Memory B cell (primary cell): ENCODE measurements at places on chromosomes 7 and 10.

GRCh38 chr10:44935201-44935965 is 24.2 kb upstream of the RASSF4 start:
- no peak for DNase-seq

- DNase-seq = no peak
These were observed 18.5 kb downstream of the PIK3CG start for GRCh38 chr7:106883456-106884026.

- no peak for DNase-seq
These were observed 142.0 kb upstream of the PRKCQ start for GRCh38 chr10:6721964-6722615.

GRCh38 chr7:135321556-135321955 is 87.9 kb downstream of the STRA8 start:
- DNase-seq = no peak

DNA sequence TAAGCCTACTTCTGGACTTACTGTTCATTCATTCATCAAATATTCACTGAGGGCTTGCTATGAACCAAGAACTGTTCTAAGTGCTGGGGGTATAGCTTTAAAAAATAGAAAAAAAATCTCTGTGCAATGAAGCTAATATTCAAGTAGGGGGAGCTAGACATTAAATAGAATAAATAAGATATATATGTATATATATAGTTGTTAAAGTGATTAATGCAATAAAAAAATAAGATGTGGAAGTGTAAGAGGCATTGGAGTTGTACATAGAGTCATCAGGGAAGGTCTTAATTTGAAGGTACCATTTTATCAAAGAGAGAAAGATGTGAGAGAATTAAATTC is 181.2 kb upstream of the AGR3 start:
- no peak for DNase-seq

DNA sequence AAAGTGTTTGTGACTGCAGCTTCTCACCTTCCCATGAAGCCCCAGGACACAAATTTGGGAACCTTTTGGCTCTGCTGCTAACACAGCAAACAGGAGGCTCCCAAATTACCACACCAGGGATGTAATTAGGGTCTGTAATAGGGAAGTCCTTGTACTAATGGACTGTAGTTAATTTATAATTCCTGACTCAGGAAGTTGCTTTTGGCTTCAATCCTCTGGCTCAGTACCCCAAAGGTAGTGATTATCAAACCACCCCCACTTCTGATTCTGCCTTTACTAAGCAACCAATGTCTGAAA is 3.8 kb upstream of the MALSU1 start:
- no peak for DNase-seq

GRCh38 chr10:21399392-21400035 is 126.0 kb downstream of the SKIDA1 start:
- no peak for DNase-seq

- DNase-seq = no peak
These were observed 110.1 kb downstream of the NRP1 start for GRCh38 chr10:33224251-33224965.

GRCh38 chr7:1317646-1318045 is 85.0 kb downstream of the UNCX start:
- DNase-seq = no peak

GRCh38 chr7:108839076-108839475 is 269.4 kb downstream of the DNAJB9 start:
- DNase-seq = no peak

DNA sequence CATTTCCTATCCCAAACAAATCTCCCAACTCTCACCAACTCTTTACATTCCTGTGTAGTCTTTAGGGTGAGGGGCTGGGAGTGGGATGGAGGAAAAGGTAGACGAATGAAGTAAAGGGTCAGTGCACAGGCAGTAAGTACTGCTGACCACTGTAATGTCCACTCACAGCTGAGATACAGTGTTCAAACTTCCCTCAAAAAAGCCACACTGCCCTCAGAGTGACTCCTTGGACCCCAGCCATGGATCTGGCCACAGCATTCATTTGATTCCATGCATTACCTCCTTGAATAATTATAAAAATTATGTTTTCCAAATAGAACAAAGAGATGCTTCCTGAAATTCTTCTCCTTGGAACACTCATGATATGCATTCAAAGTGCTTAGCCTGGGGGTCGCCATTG is 19.8 kb upstream of the HIPK2 start:
- DNase-seq = no peak

GRCh38 chr7:135708041-135708440 is 19.9 kb downstream of the SLC13A4 start:
- DNase-seq = no peak

DNA sequence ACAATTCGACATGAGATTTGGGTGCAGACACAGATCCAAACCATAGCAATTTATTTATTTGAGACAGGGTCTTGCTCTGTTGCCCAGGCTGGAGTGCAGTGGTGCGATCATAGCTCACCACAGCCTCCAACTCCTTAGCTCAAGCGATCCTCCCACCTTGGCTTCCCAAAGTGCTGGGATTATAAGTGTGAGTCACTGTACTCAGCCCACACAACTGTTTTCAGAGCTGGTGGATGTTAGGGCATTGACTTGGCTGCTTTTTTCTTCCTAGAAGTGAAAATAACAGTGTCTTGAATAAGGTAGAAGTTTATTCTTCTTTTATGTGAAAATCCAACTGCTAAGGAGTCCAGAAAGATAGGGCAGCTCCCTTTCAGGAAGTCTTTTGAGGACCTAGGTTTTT is 132.1 kb downstream of the CCDC3 start:
- DNase-seq = no peak

DNA sequence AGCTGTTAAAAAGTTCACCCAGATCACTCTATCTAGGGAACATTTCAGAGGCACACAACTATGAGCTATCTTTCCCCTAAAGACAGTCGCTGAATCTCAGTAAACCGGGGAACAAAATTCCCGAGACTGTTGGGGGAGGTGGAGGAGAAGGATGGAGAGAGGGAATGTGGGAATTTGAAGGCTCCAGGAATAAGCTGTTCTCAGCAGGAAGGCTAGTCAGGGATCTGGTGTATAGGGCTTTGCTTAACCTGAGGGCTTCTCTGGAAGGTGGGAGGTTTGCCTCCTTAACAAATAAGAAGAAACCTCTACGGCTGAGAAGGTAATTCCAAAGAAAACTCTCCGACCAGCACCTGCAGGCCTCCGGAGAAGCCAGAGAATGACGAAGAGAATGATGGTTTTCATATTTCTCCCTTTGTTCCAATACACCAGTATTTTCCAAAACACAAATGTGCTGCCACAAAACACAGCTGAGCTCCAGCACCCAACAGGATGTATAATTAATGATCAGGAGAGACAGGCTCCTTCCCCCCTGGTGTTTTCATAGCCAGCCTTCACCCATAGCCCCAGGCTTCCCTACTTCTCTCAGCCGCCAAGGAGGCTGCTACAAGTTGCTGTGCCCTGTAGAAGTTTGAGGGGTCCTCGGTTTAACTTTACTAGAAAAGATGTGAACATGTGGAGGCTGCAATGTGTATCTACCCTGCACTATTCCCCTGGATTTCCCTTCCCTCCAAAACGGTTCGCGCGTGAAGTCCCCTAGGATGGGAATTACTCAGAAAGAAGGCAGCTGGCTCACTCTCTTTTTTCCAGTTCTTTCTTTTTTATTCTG is 2.0 kb downstream of the KCNMA1 start:
- DNase-seq = no peak
